Stimulated activated CD8-positive, alpha-beta memory T cell treated with anti-CD3 and anti-CD28 coated beads, Interleukin-15, amount 100 ng/mL, for 4 hours (primary cell): ENCODE measurements at places on chromosomes 7 and 10.

GRCh38 chr10:87865241-87865881 is 1.9 kb downstream of the PTEN start:
- DNase-seq, result no peak

GRCh38 chr7:125618516-125618915 is 688.9 kb upstream of the POT1 start:
- no peak for DNase-seq

DNA sequence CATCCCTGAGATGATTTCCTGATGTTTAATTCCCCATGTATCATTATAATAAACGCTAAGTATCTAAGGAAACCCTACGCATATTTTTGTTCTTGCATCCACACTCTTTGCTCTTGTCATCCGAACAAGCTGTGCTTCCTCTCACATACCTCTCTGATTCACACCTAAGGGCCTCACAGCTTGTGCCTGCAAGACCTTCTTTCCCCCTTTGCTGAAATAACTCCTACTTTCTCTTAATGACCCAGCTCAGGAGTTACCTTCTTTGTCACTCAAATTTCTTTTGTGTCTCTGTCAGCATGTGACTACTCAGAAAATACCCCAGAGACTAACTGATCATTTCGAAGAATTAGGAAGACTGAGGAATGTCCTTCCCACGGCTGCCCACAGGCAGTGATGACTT is 209.3 kb upstream of the IMMP2L start:
- DNase-seq, result no peak

DNA sequence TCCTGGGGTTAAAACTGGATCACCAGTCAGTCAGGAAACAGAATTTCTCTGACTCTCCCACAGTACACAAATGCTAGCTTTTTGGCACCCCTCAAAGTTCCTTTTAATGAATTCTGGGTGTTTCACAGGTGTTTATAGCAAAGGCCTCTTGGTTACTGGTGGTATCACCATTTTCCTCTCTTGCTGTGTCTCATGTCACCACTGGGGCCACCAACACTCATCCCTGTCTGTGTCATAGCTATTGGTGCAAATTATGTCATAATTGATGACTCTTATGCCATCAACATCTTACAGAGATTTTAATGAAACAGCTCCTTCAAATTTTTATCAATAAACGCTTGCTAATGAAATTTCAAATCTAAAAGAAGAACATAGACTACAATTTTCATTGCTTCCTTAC is 27.7 kb upstream of the OSBPL3 start:
- no peak for DNase-seq

DNA sequence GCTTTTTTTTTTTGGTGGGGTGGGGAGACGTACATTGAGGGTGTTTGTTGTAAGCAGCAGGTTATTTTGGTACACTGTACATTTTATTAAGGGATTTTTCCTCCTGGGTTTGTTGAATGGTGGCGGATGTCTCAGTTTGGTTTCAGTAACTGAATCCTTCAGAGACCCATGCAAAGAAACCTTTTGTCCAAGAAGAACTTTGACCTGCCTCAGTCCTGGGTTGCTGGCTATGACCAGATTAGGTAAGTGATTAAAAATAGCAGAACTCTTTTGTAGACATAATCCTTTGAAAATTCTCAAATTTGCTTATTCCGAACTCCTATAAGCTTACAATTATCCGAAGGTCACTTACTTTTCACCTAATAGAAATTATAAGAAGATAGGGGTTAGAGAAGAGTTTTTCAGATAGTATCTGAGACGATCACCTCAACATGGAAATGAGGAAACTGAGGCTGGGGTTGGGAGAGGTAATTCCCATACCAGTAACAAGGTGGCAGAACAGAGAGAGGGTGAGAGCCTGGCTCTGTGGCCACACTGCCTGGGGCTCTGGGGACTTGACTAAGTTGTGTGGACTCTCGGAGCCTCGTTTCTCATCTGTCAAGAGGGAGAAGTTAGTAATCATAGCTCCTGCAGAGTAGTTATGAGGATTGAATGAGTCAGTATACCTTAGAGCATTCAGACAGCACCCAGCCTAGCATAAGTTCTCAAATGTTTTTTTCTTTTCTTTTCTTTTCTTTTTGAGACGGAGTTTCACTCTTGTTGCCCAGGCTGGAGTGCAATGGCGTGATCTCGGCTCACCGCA is 87.4 kb downstream of the CCNY start:
- DNase-seq, result no peak

- DNase-seq, result no peak
Observed at GRCh38 chr7:158117341-158118222, 470.0 kb downstream of the PTPRN2 start.

DNA sequence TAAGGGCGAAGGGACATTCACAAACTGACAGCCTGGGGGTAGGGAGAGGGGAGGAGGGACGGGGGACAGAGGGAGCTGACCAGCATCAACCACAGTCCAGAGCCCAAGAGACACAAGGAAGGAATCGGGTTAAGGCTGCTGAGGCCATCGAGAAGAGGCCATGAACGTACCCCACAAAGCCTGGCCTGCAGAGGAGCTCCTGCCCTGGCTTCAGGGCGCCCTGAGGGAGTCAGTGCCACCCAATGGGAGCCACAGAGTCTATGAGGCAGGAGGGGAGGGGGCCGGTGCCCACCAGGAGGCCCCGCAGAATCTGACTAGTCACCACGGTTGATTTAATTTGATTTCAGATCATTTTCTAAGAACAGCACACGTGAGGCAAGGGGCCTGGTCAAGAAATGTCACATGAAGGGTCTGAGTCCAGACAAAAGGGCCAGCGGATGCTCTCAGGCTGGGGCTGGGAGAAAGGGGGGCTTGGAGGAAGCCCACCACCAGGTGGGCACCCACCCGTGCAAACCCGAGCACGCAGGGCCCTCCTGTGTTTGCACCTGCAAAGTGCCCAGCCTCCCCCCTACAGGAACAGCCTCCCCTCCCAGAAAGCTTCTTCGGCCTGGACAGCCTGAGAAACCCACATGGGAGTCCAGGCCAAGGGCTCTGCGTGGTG is 40.4 kb downstream of the CAMK2B start:
- no peak for DNase-seq

- no peak for DNase-seq
Observed at GRCh38 chr7:144049491-144049890, 743 bp downstream of the OR2A5 start.
